Activated CD4-positive, alpha-beta T cell treated with anti-CD3 and anti-CD28 coated beads, Interleukin-2, amount 50 U/mL, for 4 hours (primary cell): ENCODE measurements at places on chromosomes 2 and 18.

- peak; percentile 5 for DNase-seq
Measured at GRCh38 chr2:101223814-101224231, 28.9 kb upstream of the CNOT11 start.

- DNase-seq = no peak
Measured at GRCh38 chr2:164835302-164835701, 6.3 kb downstream of the COBLL1 start.

DNA sequence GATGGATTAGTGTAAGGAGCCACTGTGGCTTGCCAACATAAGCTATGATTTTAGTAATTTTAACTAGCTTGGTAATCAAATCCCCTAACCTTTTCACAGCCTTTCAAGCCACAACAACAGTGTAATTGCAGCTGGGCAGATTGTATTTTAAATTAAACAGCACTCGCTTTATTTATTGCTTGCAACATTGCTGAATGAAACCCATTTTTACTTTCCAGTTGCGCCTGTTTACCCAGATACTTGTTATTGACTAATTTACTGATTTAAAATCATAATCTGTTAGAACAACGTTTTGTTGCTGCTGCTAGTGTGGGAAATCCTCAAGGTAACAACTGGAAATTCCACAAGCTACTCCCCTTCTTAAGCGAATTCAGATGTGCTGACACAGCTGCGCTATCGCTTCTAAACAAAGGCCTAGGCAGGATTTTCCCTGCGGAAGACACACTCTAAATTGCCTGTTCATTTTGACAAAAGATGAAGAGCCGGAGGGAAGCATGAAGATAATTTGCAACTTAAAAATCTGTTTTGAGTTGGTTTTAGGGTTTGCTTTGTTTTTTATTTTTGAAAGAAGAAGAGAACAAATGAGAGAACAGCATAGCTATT, 283.9 kb downstream of the ALPK2 start:
- no peak for DNase-seq

GRCh38 chr2:105438104-105438929, 39.5 kb upstream of the FHL2 start:
- no peak for DNase-seq

GRCh38 chr18:26458526-26459232, 89.7 kb downstream of the KCTD1 start:
- DNase-seq = no peak

DNA sequence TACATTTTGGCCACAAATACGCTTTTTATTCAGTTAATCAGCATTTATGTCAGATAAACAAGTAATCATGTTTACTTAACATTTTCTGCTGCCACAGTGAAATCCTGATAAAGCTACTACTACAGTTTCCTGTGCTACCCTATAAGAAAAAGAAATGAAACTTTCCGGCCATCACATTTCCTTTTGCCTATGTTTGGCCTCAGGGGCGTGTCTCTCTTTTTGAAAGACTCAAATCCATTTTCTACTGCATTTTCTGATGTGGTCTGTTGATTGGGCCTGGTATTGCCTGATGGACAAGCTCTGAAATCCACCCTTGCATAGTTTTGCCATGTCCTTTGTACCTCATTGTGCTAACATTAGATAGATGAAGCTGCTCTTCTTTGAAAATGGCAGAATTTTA, 152.6 kb downstream of the AGPS start:
- DNase-seq = no peak

- DNase-seq = no peak
Measured at GRCh38 chr2:5173876-5174535, 518.2 kb upstream of the SOX11 start.

GRCh38 chr2:226446406-226447001, 353.1 kb downstream of the IRS1 start:
- no peak for DNase-seq

DNA sequence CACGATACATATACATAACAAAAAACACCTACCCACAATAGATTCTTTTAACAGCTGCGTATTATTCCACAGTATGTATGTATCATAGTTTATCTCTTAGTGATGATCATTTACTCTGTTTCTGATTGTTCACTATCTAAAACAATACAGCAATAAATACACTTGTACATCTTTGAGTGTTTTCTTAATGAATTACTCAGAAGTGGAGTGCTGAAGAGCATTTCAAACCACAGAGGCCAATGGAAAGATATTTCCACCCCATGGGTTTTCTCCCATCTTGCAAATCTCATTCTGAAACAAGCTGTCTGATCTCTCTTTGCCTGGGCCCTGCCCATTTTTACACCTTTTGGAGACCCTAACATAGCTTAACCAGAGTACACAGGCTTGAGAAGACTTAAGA, 113.8 kb upstream of the KLF7 start:
- DNase-seq = no peak

- no peak for DNase-seq
Measured at GRCh38 chr2:205637779-205638503, 44.4 kb upstream of the NRP2 start.

DNA sequence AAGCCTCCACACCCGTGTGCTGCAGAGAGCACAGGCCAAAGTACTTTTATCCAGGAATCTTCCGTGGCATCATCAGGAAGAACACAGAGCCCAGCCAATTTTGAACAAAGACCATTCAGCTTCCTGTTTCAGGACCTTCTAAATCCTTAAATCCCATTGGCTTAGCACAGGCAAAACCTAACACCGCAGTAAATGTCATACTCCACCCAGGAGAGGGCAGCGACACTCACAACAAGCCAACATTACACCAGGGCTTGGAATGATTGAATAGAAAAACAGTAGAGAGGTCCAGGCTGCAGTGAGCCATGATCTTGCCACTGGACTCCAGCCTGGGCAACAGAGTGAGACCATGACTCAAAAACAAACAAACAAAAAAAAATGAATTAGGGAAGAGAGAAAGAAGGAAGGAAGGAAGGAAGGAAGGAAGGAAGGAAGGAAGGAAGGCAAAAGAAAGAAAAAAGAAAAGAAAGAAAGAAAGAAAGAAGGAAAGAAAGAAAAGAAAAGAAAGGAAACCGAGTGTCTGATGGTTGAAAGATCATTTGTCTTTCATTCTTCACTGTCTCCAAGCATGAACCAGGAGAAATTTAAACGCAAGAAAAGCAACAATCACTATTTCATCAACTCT, 144.6 kb upstream of the SATB2 start:
- no peak for DNase-seq

- no peak for DNase-seq
Measured at GRCh38 chr2:150472511-150472899, 15.0 kb downstream of the RND3 start.

DNA sequence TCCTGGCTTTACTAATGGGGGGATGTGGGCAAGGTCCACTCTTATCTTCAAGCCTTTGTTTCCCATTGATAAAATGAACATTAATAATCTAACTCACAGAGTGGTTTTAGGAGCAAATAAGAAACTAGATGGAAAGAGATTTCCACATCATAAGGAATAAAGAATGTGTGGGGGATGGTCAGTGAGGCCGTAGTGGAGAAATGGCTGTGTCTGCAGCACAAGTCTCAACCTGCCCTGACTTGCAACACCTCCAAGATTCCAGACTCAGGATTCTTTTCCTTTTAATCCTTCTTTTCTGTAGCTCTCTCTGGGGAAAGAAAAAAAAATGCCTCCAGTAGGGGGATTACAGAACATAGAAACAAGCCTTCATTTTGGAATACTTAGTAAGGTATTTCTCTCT, 124.2 kb upstream of the MEX3C start:
- DNase-seq = no peak

GRCh38 chr18:35597758-35598157, 16.2 kb downstream of the GALNT1 start:
- DNase-seq = no peak

DNA sequence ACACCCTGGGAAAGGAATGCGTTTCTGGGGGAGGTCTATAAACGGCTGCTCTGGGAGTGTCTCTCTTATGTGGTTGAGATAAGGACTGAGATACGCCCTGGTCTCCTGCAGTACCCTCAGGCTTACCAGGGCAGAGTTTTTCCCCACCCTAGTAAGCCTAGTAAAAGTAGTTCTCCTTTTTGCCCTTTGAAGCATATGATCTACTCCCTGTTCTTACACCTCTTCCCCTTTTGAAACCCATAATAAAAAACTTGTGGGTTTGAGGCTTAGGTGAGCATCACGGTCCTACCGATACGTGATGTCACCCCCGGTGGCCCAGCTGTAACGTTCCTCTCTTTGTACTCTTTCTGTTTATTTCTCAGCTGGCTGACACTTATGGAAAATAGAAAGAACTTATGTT, 97.4 kb downstream of the FSIP2 start:
- no peak for DNase-seq

DNA sequence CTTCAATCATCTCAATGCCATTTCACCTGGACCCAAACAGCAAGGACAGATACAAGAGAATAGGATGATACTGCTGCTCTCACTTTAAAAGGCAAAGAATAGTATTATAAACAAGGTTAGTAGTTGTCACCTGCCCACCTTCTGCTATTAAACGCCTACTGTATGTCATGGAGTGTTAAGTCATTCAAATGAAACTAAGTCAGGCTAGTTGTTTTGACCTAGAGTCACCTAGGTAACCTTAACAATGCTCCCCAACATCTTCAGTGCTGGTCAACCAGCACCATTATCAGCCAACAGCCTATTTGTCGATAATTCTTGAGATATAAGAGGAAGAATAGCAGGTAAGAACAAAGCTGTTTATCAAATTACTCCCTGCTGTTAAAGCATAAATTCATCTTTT, 39.2 kb downstream of the TRIP12 start:
- DNase-seq = no peak

DNA sequence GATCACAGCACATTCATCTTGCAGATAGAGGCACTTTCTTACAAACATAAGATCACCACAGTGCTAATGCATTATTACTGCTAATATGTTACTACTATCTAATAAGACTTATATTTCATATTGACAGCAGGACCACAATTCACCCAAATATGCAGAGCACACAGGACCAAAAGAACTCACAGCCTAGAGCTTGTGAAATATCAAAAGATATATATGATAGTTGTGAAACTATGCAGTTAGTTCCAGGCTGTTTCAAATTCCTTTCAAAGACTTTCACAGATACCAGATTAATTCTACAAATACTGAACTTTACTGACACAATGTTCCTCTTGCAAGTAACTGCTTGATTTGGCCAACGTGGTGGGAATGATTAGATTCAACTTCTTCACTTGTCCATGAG, 23.0 kb downstream of the FBXO15 start:
- DNase-seq = no peak

DNA sequence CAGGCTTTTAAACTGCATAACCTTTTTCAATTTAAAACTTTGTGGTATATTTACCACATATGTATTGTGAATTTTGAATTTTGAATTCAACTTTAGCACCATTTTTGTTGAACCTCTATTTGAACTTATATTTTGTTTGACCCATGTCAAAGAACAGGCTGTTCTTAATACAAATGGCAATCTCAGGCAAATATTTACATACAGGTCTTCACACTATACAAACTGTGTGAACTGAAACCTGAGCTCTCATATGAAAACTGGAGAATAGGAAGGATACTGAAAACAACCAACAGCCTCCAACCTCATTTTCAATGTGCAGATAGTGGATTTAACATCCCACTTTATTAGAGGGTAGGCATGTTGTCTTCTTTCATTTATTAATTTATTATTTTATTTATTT, 491.8 kb downstream of the KCNJ3 start:
- no peak for DNase-seq

- DNase-seq = no peak
Measured at GRCh38 chr2:102505290-102505689, 32.3 kb downstream of the SLC9A4 start.

DNA sequence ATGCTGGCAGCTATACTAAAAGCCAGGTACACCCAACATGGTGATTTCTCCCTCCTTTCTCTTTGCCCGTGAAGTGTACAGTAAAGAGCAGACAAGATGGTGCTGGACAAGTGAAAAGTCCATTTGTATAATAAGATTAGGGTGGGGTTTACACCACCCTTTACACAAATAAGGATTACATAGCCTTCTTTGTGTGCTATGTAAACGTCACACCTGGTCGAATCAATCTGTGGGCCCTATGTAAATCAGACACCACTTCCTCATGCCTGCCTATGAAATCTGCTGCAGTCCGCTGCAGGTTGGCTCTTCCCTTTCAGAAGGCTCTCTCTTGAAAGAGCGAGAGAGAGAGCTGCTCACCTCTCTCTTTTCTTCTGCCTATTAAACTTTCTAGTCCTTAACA, 1054.3 kb upstream of the SLC39A10 start:
- no peak for DNase-seq

DNA sequence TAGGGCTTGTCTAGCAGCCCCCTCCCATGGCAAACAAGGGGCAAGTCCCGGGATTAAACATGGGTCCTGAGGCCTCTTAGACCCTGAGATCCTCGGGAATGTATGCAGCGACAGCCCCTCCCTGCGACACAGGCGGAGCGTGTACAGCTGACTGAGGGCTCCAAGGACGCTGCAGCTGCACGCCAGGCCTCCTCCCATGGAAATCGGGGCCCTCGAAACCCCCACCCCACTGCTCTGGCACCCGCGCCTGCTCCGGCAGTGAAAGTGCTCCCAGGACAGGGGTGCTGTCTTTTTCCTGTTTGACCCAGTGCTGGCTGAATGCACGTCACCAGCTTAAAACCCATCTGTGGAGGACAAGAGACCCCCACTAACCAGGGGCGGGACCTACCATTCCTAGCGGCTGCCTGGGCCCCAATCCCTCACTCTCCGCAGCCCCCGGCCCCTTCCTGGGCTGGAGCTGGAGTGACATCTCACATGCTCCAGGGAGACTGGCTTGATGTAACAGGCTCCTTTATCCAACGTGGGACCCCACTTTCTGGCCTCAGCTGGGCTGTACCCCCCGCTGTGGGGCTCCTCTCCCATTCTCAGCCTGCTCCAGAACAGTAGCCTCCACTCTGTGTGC, 247.7 kb downstream of the TWIST2 start:
- DNase-seq = no peak

- DNase-seq = no peak
Measured at GRCh38 chr2:160241251-160242137, 41.4 kb upstream of the ITGB6 start.

- no peak for DNase-seq
Measured at GRCh38 chr2:156593594-156593921, 157.4 kb downstream of the GPD2 start.

DNA sequence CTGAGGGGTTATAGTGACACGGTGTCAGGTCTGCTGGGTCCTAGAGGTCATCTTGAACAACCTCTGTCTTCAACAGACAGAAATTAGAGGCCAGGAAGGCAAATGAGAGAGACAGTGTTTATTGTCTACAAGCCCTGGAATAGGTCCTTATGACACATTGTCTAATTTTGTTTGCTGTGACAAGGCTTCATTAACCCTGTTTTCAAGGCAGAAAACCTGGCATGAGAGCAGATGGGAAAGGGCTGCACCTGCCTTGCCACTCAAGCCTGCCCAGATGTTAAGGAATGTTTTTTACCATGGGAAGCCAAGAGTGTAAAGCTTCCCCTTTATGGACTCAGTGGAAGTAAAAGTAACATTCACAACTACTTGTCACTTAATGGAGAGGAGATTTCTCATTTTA, 275.3 kb downstream of the KCNS3 start:
- no peak for DNase-seq

DNA sequence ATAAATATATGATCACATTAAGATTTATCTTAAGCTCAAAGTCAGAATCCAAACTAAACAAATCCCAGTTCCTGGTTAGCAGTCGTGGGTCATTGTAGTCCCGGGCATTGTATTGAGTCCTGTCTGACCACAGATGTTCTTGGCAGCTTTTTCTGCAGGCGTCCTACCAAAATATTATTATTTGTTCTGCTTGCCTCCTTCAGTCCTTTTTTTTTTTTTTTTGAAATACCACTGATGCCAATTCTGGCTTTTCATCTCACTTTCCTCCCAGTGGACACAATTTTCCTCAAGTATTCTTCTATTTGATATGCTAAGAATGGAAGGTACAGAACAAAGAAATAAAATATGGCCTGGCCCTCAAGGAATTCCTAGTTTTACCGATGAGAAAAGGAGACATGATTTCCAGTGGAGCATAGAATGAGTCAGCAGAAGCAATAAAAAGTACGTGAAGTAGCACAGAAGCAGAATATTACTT, 151.6 kb downstream of the CSRNP3 start:
- DNase-seq = no peak
